Hematopoietic multipotent progenitor cell treated with erythropoietin and hydrocortisone succinate and interleukin-3 and kit ligand, for 8 days (in vitro differentiated cells): ENCODE measurements at places on chromosomes 1 and 21.

DNA sequence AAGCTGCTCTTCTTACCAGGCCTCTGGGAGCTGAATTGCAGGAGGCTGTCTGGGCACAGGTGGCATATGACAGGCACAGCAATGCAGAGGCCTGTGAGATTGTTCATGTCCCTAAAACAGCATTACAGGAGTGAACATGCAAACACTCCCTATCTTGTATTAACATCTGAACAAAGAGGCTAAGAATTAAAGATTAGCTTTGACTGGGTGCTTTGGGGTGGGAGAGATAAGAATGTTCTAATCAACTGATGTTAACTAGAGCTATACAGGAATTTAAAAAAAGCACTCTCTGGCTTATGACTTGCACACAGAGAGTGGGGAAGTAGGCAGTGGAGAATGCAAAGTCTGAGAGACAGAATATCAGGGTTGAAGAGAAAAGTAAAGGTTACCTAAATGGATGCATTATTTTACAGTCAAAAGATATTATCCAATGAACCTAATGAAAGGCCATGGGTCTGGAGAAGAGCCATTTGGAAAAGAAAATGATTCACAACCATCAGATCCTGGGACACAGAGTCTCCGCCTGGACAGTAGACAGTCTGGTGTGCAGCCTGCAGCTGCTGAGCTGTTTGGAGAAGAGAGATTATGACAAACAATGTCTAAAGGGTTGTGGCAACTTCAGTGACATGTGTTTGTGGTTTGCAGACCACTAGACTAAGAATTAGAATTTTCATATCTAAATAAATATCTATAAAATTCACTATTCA lies 20.2 kb downstream of the DPT start:
- peak; percentile 34 for DNase-seq

DNA sequence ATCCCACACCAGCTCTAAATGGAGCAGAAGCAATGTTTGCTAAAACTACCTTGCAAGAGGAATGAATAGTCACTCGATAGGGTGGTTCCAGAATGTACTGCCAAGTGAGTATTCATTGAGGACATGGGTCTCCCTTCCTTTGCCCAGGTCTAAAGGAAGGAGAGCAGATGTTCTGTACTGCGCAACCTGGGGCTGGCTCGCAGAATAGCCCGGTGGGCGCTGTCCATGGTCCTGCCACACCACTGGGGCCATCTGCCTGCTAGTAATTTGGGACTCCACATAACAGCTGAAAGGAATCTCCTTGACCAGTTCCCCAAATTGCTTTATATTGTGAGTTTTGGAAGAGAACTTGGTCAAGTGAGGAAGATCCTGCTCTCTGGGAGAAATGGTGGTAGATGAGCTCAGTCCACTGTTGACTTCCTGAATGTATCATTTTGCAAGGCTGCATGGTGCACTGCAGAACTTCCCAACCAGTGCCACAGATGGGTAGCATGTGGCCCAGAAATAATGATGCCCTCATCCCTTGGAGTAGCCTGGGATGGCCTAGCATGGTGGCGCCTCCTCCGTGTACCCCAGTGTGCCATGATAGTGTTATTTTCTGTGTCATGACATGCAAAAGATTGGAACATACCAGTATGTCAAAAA lies 5.7 kb downstream of the SLC6A17 start:
- peak; percentile 40 for DNase-seq

GRCh38 chr1:117596023-117596720 lies 9.7 kb upstream of the TENT5C start:
- no peak for DNase-seq

GRCh38 chr21:29219165-29219770 lies 79.5 kb upstream of the BACH1 start:
- DNase-seq = no peak

- no peak for DNase-seq
These were observed 43.1 kb downstream of the ZMYM1 start for GRCh38 chr1:35122311-35122710.

GRCh38 chr1:215926670-215927069 lies 359.6 kb downstream of the KCTD3 start:
- DNase-seq = no peak

GRCh38 chr1:68788762-68789161 lies 291.9 kb upstream of the DEPDC1 start:
- no peak for DNase-seq

DNA sequence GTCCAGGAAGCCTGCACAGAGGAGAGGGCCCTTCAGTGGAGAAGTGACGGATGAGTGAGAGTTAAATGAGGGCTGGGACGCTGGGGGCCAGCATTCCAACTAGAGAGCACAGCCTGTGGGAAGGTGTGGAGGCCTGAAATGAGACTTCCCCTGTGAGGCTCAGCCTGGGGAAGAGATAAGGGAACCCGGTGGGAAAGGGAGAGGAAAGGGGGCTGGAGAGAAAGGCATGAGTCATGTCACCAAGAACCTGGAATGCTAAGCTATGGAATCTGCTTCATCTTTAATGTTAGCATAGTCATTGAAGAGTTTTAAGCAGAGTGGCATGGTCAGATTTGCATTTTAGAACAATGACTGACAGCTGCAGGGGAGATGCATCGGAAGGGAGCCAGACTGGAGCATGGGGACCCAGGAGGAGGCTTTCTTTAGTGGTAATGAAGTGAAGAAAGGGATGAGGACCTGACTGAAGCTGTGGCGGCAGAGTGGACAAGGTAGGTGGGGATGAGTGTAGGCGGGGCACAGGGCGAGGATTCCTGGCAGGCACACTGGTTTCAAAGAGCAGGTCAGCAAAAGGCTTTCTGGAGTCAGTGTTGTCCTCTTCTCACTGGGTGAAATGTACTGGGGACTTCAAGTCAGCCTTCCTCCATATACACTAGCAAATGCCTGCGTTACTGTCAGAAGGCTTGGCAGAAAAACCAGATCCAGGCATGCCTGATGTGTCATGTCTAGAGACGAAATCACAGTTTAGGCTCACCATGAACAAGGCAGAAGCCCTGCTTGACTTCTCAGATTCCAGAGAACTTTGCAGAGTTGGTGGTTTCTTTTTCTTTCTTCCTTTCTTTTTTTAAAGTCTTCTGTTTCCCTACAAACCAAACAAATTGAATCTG lies 8.0 kb downstream of the RGL1 start:
- no peak for DNase-seq

- DNase-seq = no peak
These were observed 13.0 kb upstream of the TMEM9 start for GRCh38 chr1:201167041-201167991.

GRCh38 chr1:95850763-95851162 lies 616.8 kb downstream of the RWDD3 start:
- DNase-seq = no peak

DNA sequence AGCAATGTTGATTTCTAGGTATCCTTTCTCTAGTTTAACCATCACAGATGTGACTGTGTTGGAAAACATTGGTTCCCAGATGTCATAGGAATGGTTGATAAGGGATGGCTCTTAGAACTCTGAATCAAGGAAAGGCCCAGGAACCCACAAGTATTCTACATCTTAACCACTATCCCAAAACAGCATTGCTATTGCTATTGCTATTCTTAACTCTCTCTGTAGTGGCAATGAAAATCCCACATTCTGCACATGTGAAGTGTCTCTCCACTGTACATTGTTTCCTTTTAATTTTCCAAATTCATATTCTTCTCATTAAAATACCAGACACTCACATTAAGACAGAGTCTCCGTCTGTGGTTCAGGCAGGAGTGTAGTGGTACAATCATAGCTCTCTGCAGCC lies 420.4 kb upstream of the RUNX1 start:
- no peak for DNase-seq

DNA sequence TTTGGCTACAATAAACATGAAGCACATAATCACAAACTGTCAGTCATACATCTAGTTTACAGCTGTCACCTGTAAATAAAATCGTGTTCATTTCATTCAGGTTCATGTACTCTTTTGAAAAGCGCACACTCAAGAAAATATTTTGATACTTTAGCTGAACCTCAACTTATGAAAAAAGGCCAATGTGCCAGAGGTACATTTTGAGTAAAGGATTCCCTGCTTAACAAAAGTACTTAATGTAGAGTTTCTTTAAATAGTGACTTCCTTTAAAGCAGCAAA lies 37.7 kb upstream of the SLC30A10 start:
- DNase-seq = no peak

GRCh38 chr1:186858923-186859322 lies 30.2 kb downstream of the PLA2G4A start:
- no peak for DNase-seq

- DNase-seq = no peak
These were observed 34.9 kb downstream of the UTP25 start for GRCh38 chr1:209862391-209863356.
